ENCODE measurements at places on chromosomes 7 and 10.

DNA sequence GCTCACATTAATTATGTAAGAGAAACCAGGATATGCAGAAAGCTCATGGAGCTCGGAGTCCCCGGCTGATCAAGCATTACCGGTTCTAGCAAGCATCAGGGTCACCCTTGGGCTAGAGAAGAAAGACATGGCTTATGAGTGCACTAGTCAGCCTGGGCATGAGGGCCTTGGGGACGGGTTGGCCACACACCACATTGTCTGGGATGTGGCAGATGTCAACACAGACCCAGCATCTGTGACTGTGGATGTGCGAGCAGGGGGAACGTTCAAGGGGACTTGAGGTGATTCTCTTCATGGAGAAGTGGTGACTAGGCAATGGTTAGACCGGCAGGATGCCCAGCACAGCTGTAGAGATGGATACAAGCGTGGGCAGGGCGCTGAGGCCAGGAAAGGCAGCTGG, 13.7 kb downstream of the ZMIZ2 start:
- no peak for DNase-seq

GRCh38 chr10:77563638-77564270, 73.9 kb downstream of the KCNMA1 start:
- DNase-seq, result no peak

GRCh38 chr10:92822964-92823363, 25.4 kb upstream of the EXOC6 start:
- no peak for DNase-seq

GRCh38 chr7:29193316-29194205, 1.0 kb upstream of the CHN2 start:
- no peak for DNase-seq

DNA sequence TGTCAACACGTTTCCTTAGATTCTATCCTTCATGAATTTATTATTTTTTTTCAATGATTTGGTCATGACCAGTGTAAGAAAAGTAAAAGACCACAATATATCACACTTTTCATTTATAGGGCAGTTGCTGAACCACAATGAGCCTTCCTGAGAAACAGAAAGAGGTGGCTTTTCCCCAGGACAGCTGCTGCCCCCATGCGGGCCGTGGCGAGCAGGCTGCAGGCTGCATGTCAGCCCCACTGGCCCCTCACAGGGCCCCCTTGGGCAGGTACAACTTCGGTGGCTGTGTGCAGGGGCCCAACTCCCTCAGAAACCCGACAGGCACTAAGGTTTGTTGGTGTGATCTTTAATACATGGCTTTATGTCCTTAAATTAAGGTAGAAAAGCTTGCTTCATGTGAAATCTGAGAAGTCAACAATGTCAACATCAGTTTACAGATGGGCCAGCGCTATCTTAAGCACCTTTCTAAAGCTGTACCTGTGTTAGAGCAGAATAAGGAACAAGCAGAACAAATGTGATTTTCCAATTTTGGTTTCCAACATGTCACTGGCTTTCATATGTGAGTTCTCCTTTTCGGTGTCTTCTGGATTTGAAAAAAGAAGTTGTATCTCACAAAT, 10.6 kb downstream of the BEND7 start:
- no peak for DNase-seq

- no peak for DNase-seq
Observed at GRCh38 chr10:131933016-131933695, 32.3 kb downstream of the PPP2R2D start.

DNA sequence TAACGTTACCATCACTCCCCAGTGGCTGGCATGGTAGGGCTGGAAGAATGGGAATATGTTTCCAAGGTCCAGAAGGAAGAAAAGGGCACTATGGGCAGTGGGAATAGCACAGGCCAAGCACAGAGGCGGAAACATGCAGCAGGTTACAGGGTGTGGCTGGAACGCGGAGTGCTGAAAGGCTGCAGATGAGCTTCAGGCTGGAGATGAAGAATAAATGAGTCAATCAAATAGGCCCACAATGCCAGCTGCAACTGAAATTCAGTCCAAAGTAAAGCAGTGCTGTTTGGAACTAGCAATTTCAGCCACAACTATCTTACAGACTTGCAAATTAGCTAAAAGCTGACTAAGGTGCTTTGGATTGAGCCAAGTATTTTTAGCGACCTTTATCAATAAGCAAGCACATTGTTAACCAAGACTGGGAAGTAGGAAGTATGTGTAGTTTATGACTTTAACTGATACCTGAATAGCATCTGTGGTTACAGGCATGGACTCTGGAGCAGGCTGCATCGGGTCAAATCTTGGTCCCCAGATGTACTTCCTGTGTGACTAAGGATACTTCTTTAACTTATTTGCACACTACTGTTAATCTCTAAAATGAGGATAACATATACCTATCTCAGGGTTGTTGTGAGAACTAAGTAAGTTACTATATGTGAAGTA, 77.5 kb upstream of the CTTNBP2 start:
- peak; percentile 27 for DNase-seq

DNA sequence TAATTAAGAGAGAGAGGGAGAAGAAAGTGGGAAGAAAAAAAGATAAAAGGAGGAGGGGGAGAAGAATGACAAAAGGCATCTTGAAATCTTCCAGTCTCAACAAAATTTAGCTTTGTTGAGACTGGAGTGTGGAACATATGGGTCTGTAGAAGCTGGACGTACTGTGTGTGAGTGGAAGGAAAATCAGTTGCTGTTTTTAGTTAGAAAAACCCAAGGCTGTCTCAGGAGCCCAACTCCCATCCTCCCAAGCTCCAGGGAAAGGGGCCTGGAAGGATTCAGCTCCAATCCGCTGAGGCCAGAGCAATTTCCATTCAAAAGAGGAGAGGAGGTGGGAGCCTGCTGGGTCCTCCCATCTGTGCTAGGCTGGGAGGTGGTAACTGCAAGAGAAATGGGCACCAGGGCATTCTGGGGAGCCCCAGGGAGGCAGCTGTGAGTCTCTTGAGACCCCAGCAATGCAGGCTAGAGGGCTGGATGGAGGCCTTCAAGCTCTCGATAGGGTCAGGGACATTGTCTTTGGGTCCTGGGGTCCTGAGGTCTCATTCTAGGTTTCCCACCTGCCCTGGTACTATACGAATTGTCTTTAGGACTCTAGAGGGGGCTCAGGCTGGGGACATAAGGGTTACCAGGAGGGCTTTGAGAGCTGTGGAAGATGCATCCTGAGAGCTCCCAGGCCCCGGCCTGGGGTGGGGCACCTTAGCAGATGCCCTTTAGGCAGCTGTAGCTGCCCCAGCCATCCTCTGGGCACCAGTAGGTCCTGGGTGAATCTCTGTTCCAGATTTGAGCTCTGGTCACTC, 21.4 kb downstream of the ADCYAP1R1 start:
- no peak for DNase-seq

DNA sequence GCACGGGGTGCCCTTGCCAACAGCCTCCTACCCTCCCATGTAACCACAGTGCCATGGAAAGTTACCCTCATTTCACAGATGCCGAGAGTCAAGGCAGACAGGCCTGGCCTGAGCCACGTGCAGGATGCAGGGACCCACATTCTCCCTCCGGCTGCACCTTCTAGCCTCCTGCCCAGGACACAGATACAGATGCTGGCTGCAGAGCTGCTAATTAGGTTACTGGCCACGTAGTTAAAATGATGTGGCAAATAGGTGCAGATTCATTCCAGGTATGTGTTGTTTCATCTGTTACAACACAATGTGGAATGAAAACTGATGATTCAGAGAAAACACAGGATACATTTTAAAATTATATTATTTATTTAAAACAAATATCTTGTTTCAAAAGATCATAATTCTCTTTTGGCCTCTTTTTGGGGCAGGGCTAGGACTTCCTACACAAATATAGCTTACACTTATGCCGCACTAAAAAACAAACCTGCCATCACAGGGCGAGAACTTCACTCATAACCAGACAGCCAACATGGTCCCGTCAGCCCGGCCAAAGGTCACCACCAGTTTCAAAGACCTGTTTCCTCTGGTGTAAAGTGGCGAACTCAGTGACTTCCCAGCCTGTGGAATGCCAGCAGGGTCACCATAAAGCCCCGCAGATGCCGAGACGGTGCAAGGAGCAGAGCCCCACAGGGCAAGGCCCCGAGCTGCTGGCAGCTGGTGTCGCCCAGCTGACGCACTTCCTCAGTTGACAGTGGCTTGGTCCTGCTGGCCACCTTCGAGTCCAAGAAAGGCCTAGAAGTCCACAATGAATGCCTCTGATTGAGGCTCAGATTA, 83.5 kb downstream of the TNS3 start:
- DNase-seq, result no peak

GRCh38 chr10:48536916-48537890, 67.7 kb downstream of the ARHGAP22 start:
- DNase-seq, result no peak

DNA sequence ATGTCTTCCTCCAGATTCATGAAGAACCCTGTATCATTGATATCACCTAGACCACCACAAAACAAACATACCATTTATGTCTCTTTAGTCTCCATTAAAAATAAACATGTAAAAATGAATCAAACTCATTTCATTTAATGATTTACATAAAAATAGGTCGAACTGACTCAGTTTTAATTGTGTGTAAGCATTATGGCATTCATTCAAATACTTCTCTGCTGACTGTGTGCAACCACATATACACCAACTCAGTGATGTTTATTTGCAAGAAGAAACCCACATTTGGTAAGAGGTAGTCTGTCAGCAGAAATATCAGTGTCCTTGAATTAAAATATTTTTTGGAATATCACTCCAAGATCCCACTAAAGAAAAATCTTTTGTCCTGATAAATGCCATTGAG, 30.5 kb downstream of the ABCB1 start:
- no peak for DNase-seq

DNA sequence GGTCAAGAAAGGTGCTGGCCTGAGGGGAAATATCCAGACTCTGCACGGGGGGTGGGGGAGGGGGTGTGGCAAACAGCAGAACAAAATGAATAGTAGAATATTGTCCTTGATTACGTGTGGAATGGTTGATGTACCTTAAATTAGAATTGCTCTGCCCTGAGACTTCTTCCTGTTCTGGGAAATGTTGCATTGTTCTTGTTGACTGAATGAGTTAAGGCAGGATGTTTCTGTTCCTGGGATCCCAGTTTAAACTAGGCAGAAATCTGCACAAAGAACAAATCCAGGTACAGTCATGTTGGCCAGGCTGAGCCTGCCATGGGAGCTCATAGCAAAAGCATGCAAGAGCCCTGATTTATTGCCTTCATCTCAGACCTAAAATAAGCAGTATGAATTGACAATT, 558.7 kb upstream of the VSTM2A start:
- DNase-seq, result no peak

GRCh38 chr7:148584154-148584827, 6.3 kb upstream of the C7orf33 start:
- no peak for DNase-seq

- no peak for DNase-seq
Observed at GRCh38 chr10:5843686-5844344, 30.6 kb upstream of the GDI2 start.

GRCh38 chr7:140899883-140900282, 24.8 kb downstream of the BRAF start:
- no peak for DNase-seq

DNA sequence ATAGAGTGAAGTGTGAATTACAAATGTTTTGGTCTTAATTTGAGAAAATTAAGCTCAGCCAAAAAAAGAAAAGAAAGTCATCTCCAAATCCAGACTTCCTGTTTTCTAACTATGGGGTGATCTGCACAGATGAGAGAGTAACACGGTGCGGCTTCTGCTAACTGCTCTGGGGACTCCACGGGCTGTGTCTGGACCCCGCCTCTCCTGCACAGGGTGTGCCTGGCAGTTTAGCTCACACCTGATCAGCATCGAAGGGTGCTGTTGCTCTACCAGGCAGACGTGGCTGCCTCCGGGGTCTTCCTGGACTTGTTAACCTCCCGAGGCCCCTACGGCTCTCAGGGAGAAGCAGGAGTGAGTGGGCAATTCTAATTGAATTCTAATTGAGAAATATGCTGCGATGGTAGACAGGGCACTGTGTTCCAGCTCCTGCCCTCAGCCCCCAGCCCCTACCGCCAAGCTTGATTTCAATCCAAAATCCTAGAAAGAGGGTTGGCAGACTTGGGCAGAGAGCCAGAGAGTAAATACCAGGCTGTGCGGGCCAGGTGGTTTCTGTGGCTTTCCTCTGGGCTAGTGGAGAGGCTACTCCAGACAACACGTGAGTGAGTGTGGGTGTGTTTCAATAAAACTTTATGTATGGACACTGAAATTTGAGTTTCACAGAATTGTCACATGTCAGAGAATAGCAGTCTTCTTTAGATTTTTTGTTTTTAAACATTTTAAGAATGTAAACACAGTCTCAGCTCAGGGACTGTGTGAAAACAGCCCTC, 13.4 kb downstream of the SHH start:
- DNase-seq, result no peak

DNA sequence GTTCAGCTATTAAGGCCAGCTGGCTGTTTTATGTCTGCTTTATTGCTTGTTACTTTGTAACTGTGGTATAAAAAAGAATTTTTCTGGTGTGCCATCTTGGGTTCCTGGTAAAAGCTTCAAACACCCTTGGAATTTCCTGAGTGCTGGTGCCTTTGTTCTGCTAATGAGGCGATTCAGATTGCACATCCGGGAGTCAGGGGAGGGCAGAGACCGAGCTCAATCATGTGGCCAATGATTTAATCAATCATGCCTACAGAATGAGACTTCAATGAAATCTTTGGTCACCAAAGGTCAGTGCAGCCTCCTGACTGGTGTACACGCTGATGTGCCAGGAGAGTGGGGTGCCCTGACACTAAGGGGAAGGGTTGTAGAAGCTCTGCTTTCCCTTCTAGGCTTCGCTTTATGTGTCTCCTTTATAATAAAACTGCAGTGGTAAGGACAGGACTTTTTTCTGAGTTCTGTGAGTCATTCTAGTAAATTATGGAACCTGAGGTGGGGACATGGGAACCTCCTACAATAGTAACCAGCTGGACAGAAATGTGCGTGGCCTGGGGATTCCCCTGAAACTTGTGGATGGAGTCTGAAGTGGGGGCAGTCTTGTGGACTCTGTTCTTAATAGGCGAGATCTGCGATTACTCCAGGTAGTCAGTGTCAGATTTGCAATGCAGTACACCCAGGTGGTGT, 69.4 kb upstream of the OGDHL start:
- no peak for DNase-seq

GRCh38 chr7:29988424-29989256, 961 bp downstream of the SCRN1 start:
- no peak for DNase-seq

DNA sequence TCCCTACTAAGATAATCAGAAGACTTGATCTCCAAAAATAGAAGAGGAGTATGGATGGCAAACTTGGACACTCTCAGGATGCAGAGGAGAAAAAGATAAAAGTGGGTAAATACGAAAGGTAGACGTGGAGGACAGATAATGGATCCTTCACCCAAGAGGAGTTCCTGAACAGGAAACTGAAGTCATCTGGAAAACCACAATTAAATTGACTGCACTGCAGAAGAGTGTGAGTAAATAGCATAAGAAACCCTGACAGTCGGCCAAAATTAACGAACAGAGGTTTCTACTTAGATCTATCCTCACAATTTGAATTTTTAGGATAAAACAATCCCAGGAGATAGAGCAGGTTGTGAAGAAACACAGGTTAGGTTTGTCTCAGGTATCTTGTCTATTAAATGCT, 70.5 kb downstream of the SDK1 start:
- DNase-seq, result no peak

- DNase-seq, result no peak
Observed at GRCh38 chr7:36278620-36279172, 111.0 kb upstream of the ANLN start.

Measured in CMK (cell line).